ENCODE measurements at places on chromosomes 6 and 20.

- DNase-seq, result no peak
These were observed 51.9 kb upstream of the XRN2 start for GRCh38 chr20:21251278-21251677.

GRCh38 chr6:52207066-52207465 is 20.9 kb downstream of the IL17A start:
- no peak for DNase-seq

DNA sequence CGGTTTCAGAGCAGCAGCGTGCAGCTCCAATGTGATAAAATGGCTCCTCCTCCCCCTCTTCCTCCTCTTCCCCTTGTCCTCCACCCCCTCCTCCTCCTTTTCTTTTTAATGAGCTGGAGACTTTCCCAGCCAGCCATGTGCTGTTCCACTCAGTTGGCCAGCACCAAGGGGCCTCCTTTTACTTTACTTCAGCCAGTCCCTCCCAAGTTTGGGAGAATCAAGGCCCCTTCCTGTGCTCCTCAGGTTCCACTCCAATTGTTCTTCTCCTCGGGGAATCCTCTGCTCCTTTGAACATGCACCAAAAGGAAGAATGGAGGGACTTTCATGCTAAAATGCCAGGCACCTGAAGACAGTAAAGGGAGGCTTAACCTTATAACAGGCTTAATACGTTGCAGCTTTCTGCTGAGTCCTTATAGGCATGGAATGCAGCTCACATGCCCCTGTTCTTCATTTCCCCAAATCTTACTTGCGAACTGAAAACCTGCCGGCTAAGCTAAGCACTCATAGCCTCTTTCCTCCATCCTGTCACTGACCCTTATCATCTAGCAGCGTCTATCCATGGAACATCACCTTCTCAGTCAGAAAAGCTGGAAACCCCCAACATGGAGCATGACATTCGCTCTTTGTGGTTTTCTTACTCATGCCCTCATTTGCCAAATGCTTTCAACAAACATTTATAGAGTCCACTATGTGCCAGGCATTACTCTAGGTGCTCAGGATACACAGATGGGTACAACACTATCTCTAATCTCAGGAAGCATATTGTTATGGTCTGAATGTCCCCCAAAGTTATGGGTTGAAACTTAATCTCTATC is 170.6 kb downstream of the PHACTR1 start:
- DNase-seq, result no peak

- DNase-seq, result no peak
These were observed 133.8 kb downstream of the BACH2 start for GRCh38 chr6:90162648-90163387.

GRCh38 chr6:3929281-3929798 is 80.2 kb downstream of the FAM50B start:
- DNase-seq, result no peak

DNA sequence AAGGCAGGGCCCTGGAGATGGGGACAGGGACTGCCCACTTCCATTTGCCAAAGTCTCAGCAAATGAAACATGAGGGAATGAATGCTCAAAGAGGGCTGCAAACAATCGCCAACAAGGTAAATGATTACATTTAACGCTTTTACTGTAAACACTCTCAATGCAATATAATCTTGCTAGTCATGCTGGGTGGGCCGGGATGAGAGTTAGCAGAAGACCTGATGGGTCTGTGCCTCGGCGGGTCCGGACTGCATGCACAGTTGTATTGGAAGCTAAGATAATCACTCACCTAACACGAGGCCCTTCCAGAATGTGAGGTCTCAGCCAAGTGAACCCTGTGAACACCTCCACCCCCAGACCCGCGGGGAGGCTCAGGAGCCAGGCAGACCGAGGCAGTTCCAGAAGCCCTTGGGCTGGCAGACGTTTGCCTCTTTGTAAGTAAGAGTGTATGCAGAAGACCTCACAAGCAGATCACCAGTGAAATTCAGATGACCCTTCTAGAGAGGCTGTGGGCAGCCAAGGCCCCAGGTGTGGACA is 4.7 kb upstream of the SLCO4A1 start:
- no peak for DNase-seq

- no peak for DNase-seq
These were observed 4.0 kb upstream of the KLHL31 start for GRCh38 chr6:53669592-53669991.

- no peak for DNase-seq
These were observed 49.6 kb upstream of the SLC22A1 start for GRCh38 chr6:160071805-160072690.

GRCh38 chr6:29730575-29731126 is 7.4 kb downstream of the HLA-F start:
- DNase-seq, result no peak

GRCh38 chr20:58706150-58706892 is 13.7 kb downstream of the NPEPL1 start:
- DNase-seq, result no peak

- no peak for DNase-seq
These were observed 207.6 kb downstream of the OGFRL1 start for GRCh38 chr6:71496018-71496721.

GRCh38 chr20:62305149-62305764 is 2.5 kb downstream of the ADRM1 start:
- DNase-seq, result no peak

DNA sequence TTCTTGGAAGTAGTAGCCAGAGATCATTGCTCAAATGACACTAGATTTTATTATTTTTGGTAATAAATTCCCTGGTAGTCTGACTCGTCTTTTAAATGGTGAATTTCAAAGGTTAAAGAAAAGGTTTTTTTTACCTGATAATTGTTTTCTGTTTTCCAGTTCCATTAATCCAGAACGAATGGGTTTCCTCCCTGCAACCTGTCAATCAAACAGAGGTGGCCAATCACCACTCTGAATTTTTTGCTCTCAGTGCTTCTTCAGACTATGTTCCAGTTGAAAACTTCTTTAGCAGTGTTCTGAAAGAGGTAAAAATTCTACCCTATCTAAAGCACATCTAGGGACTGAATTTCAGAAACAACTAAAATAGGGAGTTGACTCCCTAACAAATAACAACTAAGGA is 73.8 kb downstream of the PHIP start:
- DNase-seq, result no peak

GRCh38 chr6:109330263-109330662 is 52.0 kb downstream of the CD164 start:
- DNase-seq, result no peak

GRCh38 chr6:106527979-106528378 is 101.3 kb downstream of the RTN4IP1 start:
- no peak for DNase-seq

DNA sequence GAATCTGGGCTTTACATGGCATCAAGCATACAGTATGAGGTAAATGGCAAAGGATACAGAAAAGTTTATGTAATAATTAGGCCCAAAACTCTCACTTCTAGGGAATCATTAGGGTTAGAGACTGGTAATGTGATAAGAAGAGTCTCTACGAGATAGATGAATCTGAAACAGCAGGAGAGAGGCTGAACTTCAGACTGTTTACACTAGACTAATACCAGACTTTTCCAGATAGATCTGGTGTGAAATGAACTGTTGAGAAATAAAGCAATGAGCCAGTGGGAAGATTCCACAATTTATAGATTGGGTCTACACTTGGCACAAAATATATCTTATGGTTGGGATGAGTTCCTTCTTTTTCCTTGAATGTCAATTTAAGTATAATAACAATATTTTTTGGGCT is 134.3 kb downstream of the MAN1A1 start:
- DNase-seq, result no peak

DNA sequence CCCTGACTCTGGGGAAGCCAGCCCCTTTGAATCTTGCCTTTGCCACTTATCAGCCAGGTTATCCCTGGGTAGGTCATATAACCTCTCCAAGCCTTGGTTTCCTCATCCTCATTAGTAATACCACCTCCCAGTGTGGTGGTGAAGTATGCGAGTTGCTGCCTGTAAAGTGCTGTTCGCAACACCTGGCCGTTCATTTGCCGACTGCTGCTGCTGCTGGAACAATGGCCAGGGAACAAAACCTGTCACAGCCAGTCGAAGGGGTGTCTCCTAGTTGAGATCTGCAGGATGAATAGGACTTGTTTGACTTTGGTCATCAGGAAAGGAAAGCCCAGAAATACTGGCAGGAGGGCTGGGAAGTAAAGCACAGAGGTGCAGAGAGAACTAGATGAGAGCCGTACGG is 6.1 kb downstream of the MANBAL start:
- peak; percentile 58 for DNase-seq

GRCh38 chr20:2006452-2007361 is 12.8 kb upstream of the PDYN start:
- no peak for DNase-seq

GRCh38 chr20:37238426-37238825 is 23.2 kb downstream of the GHRH start:
- no peak for DNase-seq

DNA sequence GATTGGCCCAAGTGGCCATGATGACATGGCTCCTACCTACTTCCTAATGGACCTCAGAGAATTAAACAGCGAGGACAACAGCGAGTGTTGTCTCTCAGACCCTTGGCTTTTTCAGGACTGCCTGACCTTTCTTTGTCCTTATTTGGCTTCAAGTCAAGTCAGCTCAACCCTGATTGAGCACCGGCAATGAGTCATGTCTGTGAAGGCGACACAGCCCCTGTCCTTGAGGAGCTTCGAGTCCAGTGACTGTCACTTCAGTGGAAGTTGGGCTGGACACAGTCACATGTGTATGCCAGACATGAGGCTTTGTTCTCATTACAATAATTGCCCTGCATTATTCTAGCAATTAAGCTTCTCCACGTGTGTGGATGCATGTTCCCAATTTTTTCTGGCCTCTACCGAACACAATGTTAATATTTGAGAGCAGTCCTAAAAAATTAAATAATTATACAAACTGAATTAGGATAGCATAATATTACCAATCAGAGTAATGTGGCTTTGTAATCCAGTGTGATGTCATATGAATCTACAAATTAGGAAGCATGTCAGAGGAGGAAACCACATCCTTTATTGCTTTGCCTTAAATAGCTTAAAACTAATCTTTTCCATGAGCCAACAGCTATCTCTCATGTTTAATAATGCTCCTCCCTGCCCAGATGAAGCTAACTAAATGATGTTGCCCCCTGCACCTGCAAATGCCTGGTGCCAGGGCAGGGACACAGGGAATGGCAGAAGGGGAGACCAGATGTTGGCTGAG is 178.6 kb downstream of the CDH26 start:
- DNase-seq, result no peak

GRCh38 chr20:37556538-37556937 is 28.9 kb upstream of the BLCAP start:
- DNase-seq, result no peak

GRCh38 chr6:1736346-1737105 is 126.8 kb downstream of the FOXC1 start:
- no peak for DNase-seq

GRCh38 chr6:40506954-40507353 is 80.2 kb downstream of the LRFN2 start:
- no peak for DNase-seq

DNA sequence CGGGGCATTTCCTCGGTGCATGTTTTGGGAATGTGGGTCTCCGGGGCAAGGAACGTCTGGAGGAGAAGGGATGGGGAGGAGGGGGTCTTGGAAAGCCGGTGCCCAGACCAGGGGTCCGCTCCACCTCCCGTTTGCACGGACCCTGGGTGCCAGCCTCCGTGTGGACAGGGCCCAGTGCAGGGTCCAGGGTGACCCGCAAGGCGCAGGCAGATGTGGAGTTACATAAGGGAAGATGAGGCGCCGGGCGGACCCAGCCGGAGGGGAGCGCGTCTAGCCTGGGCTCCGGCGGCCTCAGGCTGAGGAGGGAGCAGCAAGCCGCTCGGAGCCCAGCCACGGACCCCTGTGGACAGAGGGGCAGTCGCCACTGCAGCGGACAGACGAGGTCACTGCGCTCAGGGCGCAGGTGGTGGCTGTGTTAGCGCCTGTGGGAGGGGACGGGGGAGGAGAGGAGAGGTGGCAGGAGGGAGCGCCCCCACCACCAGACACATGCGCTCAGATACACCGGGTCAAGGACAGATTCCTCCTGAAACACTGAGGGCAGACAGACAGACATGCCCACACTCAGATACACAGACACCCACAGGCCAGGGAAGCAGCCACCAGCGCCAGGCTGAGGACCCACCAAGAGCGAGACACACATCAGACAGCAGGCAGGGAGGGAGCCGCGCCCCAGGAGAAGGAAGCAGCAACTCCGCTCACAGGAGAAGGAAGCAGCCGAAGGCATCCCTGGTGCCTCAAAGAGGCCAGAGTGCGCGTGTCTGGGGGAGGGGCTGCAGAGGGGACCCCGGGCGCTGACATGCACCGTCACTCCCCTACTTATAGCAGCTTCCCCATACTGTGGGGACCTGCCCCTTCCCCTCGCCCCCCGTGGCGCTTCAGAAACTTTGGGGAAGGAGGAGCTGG is 839 bp upstream of the HRH3 start:
- DNase-seq, result no peak

GRCh38 chr6:107731422-107732319 is 92.4 kb downstream of the SCML4 start:
- no peak for DNase-seq

- no peak for DNase-seq
These were observed 4.5 kb upstream of the FAM110A start for GRCh38 chr20:828987-829386.

DNA sequence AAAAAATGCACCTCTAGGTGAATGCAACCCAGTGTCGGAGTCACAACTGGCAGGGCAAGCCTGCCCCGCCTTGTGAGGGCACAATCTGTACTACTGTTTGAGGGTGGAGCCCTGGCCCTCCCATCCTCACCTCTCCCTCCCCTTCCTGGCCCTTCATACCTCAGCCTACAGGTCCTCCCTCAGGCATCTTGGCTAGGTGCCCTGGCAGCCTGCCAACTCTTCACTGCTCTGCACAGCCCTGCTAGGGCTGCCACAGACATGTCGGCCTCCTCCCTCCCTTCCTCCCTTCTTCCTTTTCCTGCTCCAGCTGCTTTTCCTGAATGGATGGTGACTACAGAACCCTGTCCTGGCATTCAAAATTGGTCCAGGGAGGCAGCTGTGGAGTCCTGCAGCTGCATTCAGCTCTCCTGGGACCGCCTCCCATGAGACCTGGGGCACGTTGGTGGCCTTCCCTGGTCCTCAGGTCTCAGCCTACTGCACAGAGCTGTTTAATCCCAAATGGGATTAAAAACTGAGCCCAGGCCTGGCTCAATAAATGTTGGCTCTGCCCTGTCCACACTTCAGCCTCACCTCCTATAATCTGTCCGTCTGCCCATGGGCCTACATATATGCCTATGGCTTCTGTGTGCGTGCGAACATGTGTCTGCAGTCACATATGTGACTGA is 52.7 kb downstream of the CDH22 start:
- no peak for DNase-seq

All from NCI-H1930 (cell line).